ENCODE measurements at places on chromosomes 2 and 18.

DNA sequence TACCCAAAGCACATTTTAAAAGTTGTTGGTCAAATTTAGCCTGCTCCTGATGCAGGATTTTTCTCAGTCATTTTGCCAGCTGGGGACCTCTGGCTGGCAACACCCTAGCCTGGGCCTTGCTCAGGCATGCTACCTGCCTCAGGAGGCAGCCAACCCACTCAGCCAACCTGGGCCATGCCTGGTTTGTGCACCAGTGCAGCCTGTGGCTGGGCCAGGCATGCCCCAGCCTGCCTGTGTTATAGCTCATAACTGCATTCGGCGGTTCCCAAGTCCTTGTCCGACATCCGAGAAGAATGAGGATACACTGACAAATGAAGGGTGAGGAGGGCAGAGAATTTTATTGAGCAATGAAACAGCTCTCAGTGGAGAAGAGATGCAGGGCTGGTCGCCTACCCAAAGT is 608.0 kb downstream of the SUCLG1 start:
- no peak for DNase-seq

GRCh38 chr2:44342854-44343253 is 18.4 kb downstream of the PREPL start:
- DNase-seq: no peak

DNA sequence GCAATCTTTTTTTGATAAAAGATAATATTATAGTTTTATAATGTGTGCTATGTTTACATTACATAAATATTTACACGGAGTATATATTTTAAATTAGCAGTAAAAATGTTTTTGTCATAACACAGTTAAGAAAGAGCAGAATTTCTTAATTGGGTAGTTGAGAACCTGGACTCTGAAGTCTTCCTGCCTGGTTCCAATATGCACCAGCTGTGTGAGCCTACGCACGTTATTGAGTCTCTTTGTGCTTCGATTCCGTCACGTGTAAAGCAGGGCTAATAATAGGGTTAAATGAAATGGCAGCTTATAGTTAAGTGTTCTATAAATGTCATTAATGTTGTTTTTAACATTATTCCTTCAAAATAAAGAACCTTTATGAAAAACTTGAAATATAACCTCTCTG is 1.2 kb upstream of the CCDC88A start:
- no peak for DNase-seq

DNA sequence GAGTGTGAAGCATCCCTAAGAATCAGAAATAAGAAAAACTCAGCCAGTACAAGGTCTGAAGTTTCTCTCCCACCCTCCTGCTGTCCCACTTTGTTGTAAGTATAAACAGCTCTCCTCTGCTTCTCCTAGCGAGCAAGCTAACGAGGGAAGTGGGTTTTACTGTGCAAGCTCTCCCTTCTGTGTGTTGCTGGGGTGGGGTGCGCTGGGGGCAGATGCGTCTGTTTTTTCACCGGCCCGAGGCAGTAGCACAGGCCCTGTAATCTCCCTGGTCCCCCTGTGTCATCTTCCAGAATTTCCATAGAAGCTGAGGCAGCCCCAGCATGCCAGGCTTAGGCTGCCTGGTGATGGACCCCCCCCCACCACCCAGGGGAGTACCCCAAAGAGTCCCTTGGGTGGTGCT is 9.4 kb upstream of the CXCR4 start:
- no peak for DNase-seq

DNA sequence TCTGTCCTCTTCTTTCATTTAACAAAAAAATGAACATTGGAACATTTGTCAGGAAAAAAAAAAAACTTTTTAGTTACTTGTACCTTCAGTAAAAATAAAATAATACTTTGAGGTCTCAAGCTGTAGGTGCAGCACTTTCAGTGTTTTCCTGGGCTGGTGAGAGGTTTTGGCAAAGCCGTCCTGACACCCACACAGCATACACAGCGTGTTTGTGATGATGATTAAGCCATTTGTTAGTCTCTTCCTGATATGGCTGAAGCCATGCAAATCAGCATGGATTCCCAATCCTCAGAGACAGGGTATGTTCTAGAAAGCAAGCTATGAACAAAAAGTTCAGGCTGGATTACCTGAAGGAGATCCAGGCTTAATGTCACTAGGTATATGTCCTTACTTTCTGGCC is 236.8 kb downstream of the ZNF516 start:
- no peak for DNase-seq

DNA sequence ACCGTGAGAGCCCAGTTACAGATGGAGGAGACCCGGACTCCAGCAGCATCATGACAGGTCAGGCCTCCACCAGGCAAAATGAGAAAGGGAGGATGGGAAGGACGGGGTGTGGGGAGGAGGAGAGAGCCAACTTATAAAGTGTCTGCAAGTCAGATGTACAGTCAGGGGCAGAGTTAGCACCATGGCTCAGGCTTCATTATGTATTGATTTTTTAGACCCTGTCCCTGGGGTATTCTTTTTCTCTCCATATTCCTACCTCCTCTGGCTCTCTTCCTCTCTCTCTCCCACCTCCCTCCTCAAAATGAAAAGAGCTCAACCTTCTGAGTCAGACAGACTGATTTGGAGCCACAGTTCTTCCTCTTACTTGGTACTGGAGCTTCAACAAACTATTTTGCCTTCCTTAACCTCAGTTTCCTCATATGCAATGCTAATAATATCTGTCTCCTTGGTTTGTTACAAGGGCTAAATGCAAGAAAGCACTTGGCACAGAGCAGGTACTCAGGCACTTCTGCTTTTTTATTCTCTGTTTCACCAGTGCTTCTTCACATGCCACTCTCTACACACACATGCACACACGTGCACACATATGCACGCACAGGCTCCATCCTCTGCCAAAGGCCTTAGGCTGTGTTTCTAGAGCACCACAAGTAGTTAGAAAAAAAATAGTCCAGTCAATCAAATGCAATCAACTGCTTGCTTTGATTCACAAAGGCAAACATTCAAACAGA is 92.3 kb upstream of the PKDCC start:
- DNase-seq: no peak

GRCh38 chr2:124032799-124033198 is 7.7 kb downstream of the CNTNAP5 start:
- no peak for DNase-seq

GRCh38 chr18:76619621-76620315 is 124.7 kb upstream of the ZNF516 start:
- DNase-seq: no peak

DNA sequence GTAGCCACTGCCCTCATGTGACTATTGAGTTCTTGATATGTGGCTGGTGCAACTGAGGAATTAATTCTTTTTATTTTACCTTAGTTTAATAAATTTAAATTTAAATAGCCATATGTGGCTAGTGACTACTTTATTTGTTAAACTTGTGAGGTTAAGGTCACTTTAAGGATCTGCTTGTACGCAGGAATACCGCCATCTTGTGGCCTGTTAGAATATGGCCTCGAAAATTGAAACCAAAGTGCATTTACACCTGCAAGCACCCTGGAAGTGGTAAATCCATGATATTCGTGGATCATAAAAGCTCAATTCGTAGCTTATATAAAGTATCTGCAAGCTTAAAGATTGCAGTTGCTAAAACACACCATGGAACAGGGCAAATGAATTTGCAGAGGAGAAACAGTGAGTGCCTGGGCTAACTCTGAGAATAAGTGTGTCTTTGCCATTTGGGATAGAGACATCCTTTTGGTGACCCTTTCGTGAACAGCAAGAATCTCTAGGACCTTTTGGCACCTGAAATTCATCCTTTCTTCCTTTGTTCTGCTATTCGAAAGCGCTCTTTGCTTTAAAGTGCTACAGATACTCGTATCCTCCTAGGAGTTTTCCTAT is 59.9 kb upstream of the REG3A start:
- peak; percentile 35 for DNase-seq

DNA sequence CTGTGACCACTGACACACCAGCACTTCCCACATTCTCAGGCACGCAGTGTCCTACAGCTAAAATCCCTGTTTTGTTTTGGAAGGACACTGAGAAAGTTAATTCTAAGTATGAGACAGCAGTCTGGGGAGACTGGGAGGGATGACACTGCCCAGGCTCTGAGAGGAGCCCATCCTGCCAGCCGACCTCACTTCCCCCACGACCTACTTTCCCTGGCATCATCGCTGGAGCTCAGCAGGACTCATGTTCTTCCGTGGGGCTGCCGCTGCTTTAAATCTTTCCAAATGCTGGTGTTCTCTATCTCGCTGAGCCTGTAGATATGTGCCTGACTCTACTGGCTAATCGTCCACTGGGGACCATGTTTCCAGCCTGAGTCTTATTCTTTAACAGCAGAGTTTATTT is 68.8 kb upstream of the TMEM200C start:
- DNase-seq: no peak

GRCh38 chr2:157839162-157839801 is 36.8 kb downstream of the ACVR1 start:
- peak; percentile 88 for DNase-seq

- no peak for DNase-seq
Measured at GRCh38 chr2:233823731-233824121, 30.6 kb downstream of the HJURP start.

- DNase-seq: no peak
Measured at GRCh38 chr2:120863661-120864320, 128.1 kb downstream of the GLI2 start.

DNA sequence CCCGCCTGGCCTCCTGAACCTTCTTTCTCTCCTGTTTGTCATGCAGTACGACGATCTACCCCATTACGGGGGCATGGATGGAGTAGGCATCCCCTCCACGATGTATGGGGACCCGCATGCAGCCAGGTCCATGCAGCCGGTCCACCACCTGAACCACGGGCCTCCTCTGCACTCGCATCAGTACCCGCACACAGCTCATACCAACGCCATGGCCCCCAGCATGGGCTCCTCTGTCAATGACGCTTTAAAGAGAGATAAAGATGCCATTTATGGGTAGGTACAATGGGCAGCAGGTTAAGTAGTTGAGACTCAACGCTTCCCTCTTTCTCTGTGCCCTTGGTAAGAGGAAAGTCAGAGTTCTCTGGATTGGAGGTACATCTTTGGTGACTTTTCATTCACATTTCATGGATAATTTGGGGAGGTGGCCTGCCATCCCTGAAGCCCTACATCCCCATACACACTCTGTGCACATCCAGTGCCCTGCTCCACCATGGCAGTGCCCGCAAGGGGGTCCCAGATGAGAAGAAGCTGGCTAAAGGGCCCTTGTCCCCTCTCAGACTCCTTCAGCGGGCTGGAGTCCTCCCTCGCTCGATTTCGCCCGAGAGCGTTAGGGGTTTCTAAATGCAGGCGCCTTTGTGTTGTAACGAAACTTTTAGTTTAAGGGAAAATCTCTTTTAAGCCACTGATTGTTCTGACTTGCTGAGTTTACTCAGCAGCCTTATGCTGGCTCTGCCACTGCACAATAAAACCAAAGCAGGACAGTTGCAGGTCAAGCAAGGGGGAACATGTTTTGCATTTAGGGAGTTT is 3.0 kb downstream of the MEIS1 start:
- no peak for DNase-seq

DNA sequence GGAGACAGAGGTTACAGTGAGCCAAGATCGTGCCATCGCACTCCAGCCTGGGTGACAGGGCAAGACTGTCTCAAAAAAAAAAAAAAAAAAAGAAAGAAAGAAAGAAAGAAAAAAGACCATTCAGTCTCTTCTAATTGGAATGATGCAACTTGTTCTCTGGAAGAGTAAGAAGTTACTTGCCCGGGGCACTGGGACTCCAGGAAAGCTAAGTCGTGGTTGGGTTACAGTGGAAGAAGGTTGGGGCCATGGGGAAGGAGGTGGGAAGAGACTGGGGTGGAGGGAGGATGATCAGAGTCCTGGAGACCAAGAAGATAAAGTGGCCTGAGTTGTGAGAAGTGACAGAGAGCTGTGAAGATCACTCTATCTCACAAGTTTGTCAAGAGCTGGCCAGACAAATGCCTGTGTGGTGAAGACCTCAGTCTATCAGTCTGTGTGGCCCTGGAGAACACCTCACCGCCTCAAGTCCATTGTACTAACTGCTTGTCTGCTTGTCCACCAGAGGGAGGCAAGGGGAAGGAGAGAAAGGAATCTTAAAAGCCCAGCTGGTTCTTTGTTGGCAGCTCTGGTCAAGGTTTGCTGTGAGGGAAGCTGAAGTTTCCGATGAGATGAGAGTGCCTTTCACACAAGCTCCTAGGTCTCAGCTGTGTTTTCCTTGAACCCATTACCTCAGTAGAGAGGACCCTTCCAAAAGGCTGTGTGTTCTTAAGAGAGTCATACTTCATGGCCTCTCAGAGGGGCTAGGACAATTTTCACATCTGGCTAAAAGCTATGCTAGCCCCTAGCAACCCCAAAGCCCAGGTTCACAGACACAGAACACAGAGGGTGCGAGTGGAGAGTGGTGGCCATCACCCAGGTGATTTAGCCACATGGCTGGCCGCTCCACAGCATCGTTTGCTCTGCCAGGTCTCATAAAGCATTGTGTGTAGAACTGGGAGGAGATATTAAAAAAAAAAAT is 72.0 kb upstream of the TMEM178A start:
- DNase-seq: no peak

DNA sequence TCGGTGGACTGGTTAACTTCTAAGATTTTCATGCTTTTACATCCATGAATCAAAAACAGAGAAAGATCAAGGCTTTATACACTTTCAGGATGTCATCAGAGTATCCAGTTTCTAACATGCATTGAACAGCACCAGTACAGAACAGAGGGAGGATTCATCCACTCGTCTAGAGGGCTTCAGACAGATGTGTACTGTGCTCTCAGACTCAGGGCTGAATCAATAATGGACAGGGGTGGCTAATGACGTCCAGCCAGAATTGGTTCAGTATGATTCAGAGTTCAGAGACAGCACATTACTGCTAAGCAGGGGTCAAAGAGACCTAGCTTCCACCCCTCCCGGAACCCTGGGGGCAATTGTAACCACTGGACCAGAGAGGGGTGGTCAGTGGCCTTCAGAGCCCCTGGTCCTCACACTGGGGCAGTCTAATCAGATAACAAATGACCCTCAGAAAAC is 37.3 kb downstream of the RNU4ATAC start:
- no peak for DNase-seq

DNA sequence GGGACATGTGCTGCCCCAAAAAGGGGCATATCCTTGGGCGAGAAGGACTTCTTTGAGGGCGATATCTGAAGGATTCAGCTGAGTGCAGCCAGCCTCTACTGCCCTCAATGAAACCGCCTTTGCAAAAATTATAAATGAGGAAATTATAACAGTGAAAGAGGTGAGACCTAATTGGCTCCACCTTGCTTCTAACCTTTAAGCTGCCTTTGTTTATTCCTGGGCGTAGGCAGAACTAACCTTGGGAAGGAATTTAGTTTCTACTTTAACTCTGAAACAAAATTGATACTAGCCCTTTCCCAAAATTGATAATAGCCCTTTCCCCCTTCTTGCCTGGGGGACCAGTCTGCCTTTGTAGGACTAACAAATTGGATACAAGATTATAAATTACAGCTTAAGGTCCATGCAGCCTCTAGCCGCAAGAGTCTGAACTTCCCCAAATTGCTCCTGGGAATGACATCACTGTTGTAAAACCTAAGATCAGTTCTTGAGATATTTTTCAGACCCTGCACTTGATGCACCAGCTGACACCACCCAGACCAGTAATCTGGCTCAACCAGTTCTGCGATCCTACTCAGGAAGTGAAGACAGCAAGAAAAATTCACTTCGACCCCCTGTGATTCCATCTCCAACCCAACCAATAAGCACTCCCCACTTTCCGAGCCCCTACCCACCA is 36.0 kb upstream of the ASAP2 start:
- DNase-seq: no peak
